ENCODE measurements at places on chromosomes 4 and X. TPM values are rescaled to one million over a fixed set of nuclear protein-coding genes. Genes with fewer than 3 reads are reported as not detected.

- DNase-seq: no peak
Measured at GRCh38 chr4:54058171-54058570, 6.2 kb downstream of the CHIC2 start.

DNA sequence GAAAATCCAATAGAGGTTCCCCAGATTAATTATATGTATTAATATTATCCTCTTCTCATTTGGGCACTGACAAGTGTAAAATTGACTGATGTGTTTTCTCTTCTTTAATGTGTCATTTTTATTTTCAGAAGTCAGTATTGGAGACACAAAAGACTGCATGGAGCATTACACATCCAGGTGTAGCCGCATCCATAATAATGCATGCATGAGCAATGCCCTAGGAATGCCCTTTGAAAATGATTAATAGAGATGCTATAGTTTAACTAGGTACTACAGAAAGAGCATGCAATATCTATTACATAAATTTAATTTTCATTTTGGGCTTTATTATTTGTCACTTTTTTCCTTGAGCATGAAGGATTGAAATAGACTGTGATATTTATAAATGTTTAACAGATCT is 509.9 kb downstream of the SPOCK3 start:
- no peak for DNase-seq

GRCh38 chr4:54568184-54568583 is 89.6 kb upstream of the KIT start:
- no peak for DNase-seq

DNA sequence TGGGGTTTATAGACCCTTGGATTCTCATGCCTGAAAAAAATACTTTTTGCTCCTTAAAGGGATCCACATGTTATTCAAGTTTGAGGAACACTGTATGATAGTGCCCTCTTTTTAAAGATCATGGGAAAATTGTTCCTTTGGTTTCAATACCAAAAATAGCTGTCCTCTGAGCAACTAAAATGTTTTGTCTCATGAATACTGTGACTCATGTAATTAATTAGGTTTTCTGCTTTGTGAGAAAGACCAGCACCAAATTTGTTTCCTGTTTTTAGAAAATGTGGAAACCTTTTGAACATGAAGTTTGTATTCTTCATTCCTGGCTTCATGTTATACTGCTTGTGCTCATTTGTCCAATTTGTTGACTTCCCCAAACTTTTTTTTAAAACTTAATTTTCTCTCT is 127.6 kb upstream of the SH3RF1 start:
- no peak for DNase-seq

DNA sequence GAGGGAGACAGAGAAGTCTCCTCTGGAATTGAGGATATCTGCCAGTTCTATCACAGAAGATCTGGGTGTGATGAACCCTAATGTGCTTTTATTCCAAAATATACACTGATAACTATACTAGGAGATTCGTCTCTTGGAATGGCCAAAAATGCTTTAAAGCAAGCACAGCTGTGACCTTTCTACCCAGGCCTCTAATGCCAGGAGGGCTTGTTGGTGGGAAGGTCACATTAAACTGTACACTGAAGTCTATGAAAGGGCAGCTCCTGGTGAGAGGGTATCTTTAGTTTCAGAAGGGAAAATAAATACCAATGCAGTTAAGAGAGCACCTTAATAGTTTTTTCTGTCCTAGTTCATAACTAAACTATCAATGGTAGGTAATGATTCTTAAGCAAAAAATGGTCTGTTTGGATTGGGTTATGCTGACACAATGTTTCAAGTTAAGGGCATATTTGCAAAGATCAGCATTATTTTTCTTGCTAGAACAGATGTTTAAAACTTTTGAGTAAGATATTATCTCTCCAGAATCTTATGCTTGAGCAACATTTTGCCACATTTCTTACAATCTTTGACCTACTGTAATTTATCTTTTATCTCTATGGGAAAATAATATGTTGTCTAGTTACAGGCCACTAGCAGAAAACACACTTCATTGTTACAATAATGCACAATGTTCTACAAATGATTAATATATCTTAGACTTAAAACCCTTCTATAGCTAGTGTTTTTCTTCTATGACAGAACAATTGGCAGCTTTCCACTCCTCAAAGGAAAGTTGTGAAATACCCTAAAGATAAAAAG is 59.6 kb downstream of the SEC24D start:
- no peak for DNase-seq

DNA sequence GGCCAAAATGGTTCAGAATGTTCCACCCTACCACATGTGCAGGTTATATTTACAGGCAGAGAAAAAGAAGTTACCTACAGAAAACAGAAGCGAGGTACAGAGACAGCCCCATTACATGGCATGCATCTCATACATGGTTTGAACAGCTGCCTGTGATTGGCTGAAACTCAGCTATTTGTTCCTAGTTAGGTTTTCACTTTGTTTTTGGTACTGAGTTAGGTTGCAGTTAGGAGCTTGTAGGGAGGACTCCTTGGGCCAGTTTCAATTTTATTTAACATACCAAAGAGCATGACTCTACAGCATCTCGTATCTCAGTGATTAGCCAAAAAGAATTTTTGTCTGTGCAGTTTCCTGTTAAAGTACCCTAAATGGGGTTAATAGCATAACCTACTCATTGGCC is 392.0 kb downstream of the MAPK10 start:
- no peak for DNase-seq

DNA sequence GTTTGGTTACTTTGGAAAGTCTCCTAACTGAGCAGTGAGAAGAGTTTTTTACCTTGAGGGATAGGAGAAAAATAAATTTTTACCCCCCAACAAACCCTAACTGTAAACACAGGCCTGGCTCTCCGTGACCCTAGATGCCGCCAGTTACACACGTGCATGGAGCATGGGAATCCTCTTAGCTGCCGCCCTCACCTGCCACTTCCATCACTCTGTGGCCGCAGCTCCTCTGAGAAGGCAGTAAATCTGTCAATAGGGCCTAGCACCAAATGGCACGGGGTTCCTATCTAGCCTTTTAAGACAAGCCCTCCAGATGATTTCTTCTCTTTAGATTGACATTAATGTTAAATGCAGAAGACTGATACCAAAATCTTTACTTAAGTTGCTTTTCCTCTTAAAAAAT is 330.3 kb upstream of the FAM241A start:
- no peak for DNase-seq

GRCh38 chr4:73603271-73603710 is 16.9 kb downstream of the RASSF6 start:
- no peak for DNase-seq

DNA sequence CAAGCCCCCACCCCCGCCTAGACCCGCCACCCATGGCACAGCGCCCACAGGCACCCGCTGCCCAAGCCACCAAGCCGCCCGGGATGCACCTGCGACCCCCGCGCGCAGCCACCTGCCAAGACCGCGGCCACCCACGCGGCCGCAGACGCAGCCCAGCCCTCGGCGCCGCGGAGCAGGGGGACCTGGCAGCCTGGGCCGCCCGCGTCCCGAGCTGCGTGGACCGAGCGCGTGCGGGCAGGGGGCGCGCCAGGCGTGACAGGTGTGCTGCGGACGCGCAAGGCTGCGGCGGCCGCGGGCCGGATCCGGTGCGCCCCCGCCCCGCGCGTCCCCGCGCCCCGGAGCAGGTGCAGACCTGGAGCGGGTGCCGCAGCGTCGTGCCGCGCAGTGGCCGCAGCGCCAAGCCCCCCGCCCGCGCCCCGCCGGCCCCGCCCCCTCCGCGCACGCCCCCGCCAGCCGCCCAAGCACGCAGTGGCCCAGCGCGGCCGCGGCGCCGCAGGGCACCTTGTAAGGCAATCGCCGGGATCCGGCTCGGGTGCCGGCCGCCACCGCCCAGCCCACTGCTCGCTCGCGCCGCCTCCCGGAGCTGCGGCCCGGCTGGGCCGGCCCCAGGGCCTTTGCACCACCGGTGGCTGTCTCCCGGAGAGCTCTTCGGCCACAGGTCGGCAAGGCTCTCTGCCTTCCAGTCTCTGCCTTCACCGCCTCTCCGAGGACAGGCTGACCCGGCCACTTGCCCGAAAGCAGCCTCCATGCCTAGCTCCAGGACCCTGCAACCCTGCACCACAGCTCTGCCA is at the start of gene PNCK:
Gene PNCK, minus strand, starts transcription at position 386 of the 791 bp plus-strand sequence. CDS start 737 bp downstream, outside the sequence.
- no peak for DNase-seq

- no peak for DNase-seq
Measured at GRCh38 chr4:183321079-183321478, 1.0 kb upstream of the CLDN22 start.

DNA sequence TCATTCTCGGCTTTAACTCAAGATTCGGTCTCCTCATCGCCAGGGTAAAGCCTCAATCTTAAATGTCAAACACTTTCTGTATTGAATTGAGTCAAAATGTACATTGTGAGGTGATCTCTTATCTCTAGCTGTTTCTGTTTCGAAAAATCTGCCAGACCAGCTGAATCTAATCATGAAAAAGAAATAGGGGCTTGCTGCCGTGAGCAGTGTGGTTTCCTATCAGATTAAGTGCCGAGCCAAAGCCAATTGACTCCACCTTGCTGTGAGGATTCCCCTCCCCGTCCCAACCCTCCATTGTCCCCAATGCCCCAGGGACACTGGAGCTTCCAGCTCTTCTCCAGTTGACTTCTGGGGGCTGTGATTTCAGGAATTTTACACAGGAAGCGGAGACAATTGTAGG is 12.5 kb upstream of the CRLF2 start:
- DNase-seq: no peak

DNA sequence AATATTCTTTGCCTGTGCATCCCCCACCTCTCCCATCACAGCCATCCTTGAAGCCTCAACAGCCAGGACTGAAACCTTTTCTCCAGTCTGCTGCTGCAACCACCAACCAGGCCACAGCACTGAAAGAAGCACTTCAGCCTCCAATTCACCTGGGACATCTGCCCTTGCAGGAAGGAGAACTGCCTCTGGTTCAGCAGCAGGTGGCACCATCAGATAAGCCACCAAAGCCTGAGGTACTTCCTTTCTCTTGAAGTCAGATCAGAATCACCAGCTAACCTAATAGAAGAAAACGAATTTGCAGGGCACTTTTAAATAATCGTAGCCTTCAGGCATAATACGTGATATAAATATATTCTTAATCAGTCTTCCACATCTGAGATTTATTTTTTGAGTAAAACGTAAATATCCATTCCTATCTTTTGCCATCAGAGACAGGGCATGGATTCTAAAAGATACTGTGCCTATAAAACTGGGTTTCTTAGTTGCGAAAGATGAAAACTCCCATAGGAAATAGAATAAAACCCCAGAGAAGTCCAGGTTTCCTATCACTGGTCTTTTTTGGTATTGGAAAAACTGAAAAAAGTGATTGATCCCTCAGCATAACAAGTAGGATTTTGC is 9.5 kb downstream of the AMBN start:
- DNase-seq: no peak

DNA sequence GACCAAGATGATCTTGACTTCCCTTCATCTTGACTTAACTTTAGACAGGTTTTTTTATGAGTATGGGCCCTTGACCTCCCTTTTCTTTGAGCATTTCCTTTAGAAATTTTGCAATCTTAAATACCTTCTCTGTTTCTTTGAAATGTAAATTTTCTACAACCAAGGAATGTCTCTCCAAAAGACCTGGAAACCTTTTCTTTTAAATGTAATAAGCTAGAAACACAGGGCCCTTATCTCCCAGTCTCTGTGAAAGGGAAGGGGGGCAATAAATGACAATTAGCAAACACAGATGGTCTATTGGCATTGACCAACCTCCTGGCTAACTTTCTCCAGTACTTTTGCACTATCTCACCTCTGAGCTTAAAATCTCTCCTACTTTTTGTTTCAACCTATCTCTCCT is 144.3 kb upstream of the GK2 start:
- no peak for DNase-seq

DNA sequence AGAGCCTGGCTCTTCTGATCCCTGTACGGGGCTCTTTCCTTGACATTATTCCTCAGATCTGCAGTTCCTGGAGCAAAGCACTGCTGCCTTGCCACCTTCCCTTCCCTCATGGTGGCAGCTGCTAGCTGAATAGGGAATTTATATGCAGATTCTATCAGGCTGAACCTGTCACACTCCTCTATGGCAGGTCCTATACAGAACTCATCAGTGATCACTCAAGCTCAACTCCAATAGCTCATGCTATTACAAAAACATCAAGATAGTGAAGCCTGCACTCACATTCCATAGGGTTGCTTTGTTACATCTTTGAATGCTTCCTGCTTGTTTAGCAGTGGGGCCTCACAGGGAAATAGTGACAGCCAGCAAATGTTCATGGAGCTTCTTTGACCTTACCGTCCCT is 71.7 kb downstream of the SLC2A9 start:
- DNase-seq: no peak

GRCh38 chr4:99414401-99414800 is 20.7 kb downstream of the ADH7 start:
- no peak for DNase-seq

- no peak for DNase-seq
Measured at GRCh38 chr4:58738375-58738774, 1628.2 kb upstream of the IGFBP7 start.

DNA sequence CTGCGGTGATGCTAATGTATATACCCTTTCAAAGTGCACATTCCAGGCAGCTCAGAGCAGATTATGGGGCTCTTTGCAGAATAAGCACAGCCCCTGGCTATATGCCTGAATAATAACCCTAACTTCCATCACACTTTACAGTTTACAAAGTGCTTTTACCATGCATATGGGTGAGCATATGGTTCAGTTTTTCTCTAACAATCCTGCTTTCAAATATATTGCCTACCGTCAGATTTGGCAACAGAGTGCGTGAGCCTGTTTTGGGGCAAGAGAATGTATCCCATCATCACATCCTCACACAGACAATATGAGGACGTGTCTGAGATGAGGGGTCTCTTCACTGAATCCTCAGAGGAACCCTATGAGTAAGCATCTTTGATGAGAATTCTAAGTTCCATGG is 162.8 kb upstream of the VCX start:
- DNase-seq: no peak

DNA sequence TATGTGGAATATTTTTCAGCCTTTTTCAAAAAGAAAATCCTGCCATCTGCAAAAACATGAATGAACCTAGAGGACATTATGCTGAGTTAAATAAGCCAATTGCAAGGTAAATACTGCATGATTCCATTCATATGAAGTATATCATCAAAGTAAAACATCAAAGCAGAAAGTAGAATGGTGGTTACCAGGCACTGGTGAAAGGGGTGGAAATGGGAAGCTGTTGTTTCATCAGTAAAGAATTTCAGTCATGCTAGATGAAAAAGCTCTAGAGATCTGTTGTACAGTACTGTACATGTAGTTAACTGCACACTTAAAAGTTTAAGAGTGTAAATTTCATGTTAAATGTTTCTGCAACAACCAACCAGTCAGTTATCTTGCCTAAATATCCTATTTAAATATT is 196.8 kb upstream of the ADGRL3 start:
- DNase-seq: no peak

Gene CT83
- total RNA-seq: not detected

Gene PLA2G12A
- 635 TPM for total RNA-seq

Gene RTL5
- total RNA-seq: 7.6 TPM

Gene RTL9
- total RNA-seq: 0.27 TPM

Gene VMA21
- 22.2 TPM for total RNA-seq

Gene ATOH1
- not detected for total RNA-seq

Gene GRID2
- total RNA-seq: 0.28 TPM

All from thoracic aorta (tissue), 2 donors.